ENCODE measurements at places on chromosomes 5 and 9. TPM values are rescaled to one million over a fixed set of nuclear protein-coding genes. Genes with fewer than 3 reads are reported as not detected.

AGPAT2 gene
- 52.8 TPM for total RNA-seq

FRMD3 gene
- 12.8 TPM for total RNA-seq

ADAMTSL1 gene
- total RNA-seq, result 140 TPM

TRAF1 gene
- total RNA-seq, result 7.1 TPM

LHX6 gene
- total RNA-seq, result 16.8 TPM

PCDHB14 gene
- 6.8 TPM for total RNA-seq

RANBP17 gene
- 16.4 TPM for total RNA-seq

Data from esophagus muscularis mucosa (tissue), 4 donors.